ENCODE measurements at places on chromosomes 2 and 18.

DNA sequence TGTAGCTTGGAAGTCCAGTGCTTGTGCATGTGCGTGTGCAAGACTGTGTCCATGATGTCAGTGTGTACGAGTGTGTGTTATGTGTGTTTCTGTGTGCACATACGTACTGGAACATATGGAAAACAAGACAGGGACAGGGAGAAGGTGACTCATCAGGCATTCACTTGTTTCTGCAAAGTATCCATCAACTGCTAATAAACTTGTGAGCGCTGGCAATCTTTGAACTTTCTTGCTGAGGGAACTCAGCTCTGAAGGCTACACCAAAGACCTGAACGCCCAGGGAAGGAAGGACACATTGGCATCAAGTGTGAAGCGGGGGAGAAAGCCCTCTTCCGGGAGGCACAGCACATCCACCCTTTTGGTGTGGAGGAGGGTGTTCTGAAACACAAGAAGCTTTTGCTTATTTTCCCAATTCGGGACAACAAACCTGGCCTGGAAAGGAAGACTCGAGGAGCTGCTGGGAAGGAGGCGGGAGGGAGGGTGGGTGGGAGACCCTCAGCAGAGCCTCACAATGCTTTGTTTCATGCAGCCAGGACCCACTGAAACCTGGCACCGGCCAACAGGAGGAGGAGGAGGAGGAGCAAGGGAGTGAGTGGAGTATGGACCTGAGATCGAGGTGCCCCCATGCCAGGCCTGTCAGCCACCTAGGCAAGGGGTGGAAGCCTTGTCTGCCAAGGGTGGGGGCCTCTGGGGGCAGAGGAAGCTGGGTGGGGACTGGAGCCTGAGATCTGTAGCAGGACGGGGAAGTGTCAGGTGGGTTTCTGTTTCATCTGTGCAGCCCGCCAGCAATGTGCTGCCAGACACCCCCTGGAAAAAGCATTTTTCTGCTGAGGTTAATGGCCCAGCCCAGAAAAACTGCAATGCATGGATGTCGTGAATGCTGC lies 26.8 kb downstream of the SMAD7 start:
- DNase-seq: no peak

DNA sequence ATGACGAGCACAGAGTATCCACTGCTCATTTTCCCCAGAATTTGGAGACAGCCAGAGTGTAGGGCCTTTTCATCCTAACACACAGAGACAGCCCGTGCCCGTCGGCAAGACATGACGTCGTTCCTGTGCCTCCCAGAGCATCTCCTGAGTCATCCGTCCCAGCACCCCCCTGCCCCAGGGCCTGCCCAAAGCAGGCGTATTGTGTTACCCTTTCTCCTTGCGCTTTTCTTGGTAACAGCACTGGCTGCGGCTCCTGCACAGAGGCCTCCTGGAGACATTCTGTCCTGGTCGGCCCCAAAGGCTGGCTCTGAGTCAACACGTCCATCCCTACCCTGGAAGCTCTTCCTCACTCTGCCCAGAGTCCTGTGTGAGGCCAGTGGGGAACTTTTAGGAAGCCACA lies 217.1 kb downstream of the KLHL29 start:
- DNase-seq: no peak

GRCh38 chr2:46716927-46717326 lies 198.7 kb downstream of the MCFD2 start:
- no peak for DNase-seq

- no peak for DNase-seq
These were observed 435 bp downstream of the RNF181 start for GRCh38 chr2:85596026-85596333.

GRCh38 chr2:216888081-216888480 lies 28.2 kb upstream of the TNP1 start:
- no peak for DNase-seq

DNA sequence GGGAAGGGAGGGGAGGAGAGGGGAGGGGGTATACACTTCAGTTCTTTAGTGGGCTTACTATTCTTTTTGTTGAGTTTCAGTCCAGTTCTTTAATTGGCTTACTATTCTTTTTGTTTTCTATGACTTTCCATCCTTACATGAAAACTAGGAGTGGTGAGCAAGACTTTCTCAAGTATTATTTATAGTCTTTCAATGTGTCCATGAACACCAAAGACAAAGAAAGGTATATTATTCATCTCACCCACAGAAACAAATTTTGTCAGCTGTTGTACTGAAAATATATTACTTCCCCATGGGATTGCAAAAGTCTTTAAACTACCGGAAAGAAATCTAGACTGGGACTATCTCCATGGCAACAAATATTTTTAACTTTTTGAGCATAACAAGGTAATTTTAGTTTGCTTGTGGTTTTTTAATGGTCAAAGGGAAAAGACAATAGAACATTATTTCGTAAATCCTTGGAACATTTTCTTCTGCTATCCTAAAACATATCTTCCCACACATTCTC lies 17.6 kb downstream of the ADAM17 start:
- no peak for DNase-seq

DNA sequence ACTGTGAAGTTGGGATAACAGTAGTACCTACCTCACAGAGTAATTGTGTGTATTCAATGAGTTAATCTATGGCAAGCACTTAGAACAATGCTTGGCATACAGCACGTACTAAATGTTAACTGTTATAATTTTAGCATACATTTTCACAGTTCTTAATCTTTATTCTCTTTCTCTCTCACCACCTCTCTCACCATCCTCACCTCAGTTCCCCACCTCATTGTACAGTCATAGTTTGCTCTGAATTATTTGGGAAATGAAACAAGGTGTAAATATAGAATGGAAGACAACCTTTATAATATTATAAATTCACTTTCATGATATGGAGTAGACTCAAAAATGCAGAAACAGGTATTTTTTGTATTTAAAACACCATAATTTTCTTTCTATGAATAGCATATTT lies 40.0 kb upstream of the DNAH7 start:
- no peak for DNase-seq

GRCh38 chr2:218878926-218879761 lies 1.5 kb upstream of the WNT10A start:
- no peak for DNase-seq

DNA sequence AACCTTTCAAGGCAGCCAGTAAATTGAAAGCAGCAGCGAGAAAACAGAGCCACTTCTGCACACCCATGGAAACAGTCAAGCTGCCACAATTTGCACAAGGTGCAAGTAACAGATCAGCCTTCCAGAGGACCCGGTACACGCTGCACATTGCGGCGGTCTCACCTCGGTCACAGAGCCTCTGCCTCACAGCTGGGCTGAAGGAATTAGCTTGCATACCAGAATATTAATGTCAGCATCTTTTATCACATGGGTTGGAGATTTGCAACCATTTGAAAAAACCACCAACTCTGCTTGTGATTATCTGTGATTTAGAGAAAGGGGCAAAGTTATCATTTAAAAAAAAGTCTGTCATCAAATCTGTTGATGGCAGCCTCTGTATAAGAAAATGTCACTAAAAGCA lies 330.5 kb upstream of the TCF4 start:
- no peak for DNase-seq

DNA sequence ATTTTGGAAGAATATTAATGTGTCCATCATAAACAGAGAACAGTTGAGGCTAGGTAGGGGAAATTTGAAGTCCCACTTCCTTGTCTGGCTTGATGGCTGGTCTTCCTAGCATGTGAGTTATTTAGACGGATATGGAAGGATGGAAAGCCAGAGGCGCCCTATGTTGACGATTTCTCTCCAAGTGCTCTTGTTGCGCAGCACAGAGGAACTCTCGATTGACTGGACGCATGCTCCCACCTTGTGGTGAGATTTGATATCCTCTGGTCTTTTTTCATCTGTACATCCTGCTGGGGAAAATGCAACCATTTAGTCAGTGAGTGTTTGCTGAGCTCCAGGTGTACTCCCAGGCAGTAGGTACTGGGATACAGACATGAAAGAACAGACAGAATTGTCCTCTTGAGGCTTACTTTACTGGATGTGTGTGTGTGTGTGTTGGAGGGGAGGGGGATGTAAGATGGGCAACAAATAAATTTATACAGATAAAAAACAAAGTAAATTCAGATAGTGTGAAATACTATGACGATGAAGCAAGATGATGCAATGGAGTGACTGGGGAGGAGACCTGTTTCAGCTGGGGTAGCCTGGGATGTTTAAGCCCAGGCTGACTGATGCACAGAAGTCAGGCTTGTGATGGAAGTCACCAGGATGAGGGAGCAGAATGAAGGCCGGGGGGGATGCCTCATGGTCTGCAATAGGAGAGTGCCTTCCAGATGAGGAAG lies 137.2 kb downstream of the TRIM43 start:
- DNase-seq: no peak

GRCh38 chr2:109277406-109277805 lies 148.4 kb downstream of the SH3RF3 start:
- DNase-seq: no peak

DNA sequence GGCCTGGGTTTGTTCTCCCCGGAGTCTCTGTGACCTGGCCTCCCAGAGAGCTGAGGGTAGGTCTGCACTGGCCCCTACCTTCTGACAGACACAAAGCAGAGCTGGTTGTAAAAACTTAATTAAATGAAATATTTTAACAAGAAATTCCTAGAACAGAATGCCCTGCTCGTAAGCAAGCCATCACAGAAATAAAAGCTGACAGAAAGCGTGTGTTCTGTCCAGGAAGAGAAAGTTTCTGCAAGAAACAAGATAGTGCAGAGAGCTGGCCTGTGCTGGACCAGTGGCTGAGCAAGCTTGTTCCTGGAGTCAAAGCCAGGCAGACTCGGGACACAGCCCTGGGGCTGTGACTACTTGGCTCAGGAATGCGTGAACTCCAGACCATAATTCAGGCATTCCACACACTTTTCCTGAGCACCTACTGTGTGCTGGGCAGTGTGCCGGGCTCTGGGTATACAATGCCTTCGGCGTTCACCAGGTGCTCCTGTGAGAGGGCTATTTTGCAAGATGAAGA lies 51.6 kb downstream of the APOB start:
- no peak for DNase-seq

DNA sequence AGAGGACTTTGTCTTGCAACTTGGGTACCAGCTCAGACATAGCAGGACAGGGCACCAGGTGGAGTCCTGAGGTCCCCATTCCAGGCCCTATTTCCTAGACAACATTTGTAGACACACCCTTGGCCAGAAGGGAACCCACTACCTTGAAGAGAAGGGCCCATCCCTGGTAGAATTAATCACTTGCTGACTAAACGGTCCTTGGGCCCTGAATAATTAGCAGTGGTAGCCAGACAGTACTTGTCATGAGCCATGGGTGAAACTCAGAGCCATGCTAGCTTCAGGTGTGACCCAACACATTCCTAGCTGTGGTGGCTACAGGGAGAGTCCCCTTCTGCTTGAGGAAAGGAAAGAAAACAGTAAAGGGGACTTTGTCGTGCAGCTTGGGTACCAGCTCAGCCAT lies 28.5 kb upstream of the ACTR2 start:
- no peak for DNase-seq
